ENCODE measurements at places on chromosomes 1 and 21. TPM values are rescaled to one million over a fixed set of nuclear protein-coding genes. Genes with fewer than 3 reads are reported as not detected.

RGS4 gene
- total RNA-seq, result 36.5 TPM

VSIG8 gene
- under 0.01 TPM for total RNA-seq

FCGR1A gene
- total RNA-seq, result not detected

AQP10 gene
- total RNA-seq, result not detected

FALEC gene
- 1.0 TPM for total RNA-seq

- H3K4me1 ChIP-seq, result peaks cover 21% of the 10 kb centered on the region
- peak overlapping the region; percentile 32 for H3K27ac ChIP-seq
- no peaks in the 10 kb centered on the region for H3K27me3 ChIP-seq
Observed at GRCh38 chr1:150976879-150977694, 2.5 kb upstream of the CERS2 start.

DNA sequence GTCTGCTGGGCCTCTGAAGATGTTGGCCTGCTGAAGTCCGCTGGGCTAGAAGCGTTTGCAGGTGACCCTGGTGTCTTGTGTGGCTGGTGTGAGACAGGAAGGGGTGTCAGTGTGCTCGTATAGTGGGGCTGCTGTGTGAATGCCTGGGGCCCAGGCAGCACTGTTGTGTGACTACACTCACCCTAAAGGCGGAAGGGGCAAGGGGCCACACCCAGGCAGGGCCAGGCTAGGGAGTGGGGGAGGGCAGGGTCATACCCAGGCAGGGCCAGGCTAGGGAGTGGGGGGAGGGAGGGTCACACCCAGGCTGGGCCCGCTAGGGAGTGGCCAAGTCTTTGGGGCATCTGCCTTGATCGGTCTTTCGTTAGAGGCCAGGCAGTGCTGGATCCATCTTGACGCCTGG, 25.0 kb downstream of the PDXK start:
- no peaks in the 10 kb centered on the region for H3K4me1 ChIP-seq
- no peak overlapping the region for H3K27ac ChIP-seq
- H3K36me3 ChIP-seq, result peaks cover 16% of the 10 kb centered on the region
- H3K27me3 ChIP-seq, result no peaks in the 10 kb centered on the region

- no peaks in the 10 kb centered on the region for H3K27me3 ChIP-seq
- no peaks in the 10 kb centered on the region for H3K36me3 ChIP-seq
- H3K27ac ChIP-seq, result no peak overlapping the region
- H3K4me3 ChIP-seq, result no peak overlapping the region
- DNase-seq, result no peak
- no peaks in the 10 kb centered on the region for H3K4me1 ChIP-seq
Observed at GRCh38 chr1:98369463-98369862, 292.1 kb upstream of the SNX7 start.

DNA sequence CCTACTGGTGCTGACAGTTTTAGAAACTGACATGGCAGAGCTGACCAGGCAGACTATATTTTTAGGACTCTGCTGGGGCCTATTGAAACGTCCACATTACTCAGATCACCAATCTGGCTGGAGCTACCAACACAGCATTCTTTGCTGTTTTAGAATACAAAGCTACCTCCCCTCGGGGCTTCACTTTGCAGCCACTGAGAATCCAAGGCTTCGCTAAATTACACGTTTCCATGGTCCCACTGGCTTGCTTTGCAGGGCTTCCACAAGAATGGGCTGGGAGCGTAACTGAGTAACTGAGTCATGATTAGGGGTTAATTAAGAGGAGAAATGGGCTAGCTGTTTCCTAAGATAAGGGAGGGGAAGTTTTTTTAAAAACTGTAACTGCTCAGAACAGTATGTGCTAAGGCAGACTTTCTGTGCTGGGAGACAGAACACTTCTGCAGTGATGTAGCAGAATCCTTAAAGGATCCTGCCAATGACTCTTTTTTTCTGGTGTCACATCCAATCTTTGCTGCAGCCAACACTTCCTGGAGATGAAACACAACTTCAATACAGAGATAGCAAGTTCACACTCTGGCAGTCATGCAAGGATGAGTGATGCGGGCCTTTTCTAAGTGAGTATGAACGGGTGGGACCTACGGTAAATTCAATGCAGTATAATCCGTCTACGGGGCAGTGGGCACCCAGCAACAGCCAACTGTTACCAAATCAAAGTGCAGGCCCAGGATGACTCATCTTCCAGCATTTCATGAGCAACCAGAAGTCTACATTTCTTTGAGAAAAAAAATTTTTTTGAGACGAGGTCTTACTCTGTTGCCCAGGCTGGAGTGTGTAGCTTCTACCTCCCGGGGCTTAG, 21.5 kb downstream of the NDUFS5 start:
- H3K4me1 ChIP-seq, result peaks cover 6% of the 10 kb centered on the region
- no peaks in the 10 kb centered on the region for H3K27me3 ChIP-seq
- H3K4me3 ChIP-seq, result no peak overlapping the region
- H3K27ac ChIP-seq, result peak overlapping the region; percentile 63
- peaks cover 3% of the 10 kb centered on the region for H3K36me3 ChIP-seq

DNA sequence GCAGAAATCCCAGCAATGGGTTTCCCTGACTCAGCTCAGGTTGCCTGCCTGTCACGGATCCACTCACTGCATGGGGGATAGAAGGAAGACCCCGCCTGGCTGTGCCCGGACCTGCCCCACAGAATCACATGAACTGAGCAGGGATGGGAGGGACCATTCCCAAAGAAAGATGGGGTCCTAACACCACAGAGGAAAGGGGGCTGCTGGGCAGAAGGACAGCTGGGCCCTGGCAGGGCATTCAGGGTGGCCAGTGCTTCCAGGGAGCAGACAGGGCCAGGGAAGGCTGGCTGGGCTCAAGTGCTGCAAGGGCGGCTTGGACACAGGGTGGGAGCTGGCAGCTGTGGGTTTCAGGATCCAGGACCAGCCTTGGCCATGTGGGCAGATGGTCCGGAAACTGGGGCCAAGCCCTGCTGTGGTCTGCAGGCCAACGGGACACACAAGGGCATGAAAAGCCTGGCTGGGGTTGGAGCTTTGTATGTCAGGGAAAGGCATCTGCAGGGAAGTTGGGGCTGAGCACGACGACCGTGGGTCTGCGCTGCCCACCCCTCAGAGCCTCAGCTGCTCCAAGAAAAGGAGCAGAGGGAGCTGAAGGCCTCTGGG, 723.9 kb downstream of the PTPRU start:
- H3K27me3 ChIP-seq, result no peaks in the 10 kb centered on the region
- DNase-seq, result no peak
- H3K27ac ChIP-seq, result no peak overlapping the region
- H3K4me3 ChIP-seq, result no peak overlapping the region
- no peaks in the 10 kb centered on the region for H3K4me1 ChIP-seq
- no peaks in the 10 kb centered on the region for H3K36me3 ChIP-seq

DNA sequence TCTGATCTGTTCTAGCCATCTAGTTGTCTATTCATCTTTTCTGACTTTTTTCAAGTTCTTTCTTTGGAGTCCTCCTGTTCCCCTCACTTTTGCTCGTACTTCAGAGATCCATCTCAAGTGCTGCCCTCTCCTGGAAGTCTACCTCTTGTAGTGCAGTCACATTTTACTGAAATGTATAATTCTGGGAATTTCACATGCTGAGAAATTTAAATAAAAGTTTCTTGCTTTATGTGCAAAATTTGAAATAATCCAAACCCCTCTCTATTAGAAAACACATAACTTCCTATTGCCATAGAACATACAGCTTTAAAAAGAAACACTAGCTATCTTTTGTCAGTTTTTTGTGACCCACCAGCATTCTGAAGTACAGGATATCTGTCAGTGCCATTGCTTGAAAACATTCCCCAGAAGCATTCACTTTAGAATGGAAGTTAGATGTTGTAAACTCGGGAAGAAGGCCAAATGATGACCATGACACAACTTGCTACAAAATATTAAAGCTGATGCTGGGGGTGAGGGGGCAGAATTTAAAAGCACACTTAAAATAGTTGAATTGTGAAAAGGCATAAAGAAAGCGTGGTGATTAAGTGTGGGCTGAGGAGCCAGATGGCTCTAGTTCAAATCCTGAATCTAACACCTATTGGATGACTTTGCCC, 22.0 kb downstream of the RLF start:
- peak; percentile 38 for DNase-seq
- H3K27ac ChIP-seq, result no peak overlapping the region
- peaks cover 2% of the 10 kb centered on the region for H3K4me1 ChIP-seq
- H3K4me3 ChIP-seq, result no peak overlapping the region
- no peaks in the 10 kb centered on the region for H3K27me3 ChIP-seq

GRCh38 chr1:228217551-228218344, 9.9 kb downstream of the OBSCN start:
- no peak overlapping the region for H3K27ac ChIP-seq
- H3K36me3 ChIP-seq, result no peaks in the 10 kb centered on the region
- H3K27me3 ChIP-seq, result no peaks in the 10 kb centered on the region
- DNase-seq, result no peak
- H3K4me3 ChIP-seq, result no peak overlapping the region
- H3K4me1 ChIP-seq, result no peaks in the 10 kb centered on the region

DNA sequence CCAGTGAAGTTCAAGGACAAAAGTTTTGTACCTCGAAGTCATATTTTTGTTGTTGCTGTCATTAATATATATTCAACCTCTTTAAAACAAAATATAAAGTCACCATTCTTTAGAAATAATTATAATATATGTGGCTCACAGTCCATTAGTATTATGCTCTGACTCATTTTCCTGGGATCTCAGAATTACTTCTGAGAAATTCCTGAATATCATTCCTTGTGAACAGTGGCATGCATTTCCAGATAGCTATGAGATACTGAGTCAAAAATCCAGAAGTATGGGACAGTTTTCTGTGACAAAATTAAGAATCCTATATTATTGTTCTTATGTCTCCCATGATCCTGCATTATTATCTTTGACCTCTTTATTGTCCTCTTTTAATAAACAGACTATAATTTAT, 13.8 kb upstream of the RGS21 start:
- no peaks in the 10 kb centered on the region for H3K4me1 ChIP-seq
- no peak overlapping the region for H3K4me3 ChIP-seq
- no peak overlapping the region for H3K27ac ChIP-seq
- H3K27me3 ChIP-seq, result no peaks in the 10 kb centered on the region
- no peaks in the 10 kb centered on the region for H3K36me3 ChIP-seq
- DNase-seq, result peak; percentile 38

- no peaks in the 10 kb centered on the region for H3K27me3 ChIP-seq
- H3K4me3 ChIP-seq, result no peak overlapping the region
- no peak for DNase-seq
- peaks cover 2% of the 10 kb centered on the region for H3K36me3 ChIP-seq
- no peak overlapping the region for H3K27ac ChIP-seq
Observed at GRCh38 chr21:25999921-26000582, 170.5 kb downstream of the APP start.

GRCh38 chr1:3033790-3034090, 12.5 kb downstream of the ACTRT2 start:
- DNase-seq, result no peak
- no peak overlapping the region for H3K27ac ChIP-seq
- no peaks in the 10 kb centered on the region for H3K4me1 ChIP-seq
- no peak overlapping the region for H3K4me3 ChIP-seq

DNA sequence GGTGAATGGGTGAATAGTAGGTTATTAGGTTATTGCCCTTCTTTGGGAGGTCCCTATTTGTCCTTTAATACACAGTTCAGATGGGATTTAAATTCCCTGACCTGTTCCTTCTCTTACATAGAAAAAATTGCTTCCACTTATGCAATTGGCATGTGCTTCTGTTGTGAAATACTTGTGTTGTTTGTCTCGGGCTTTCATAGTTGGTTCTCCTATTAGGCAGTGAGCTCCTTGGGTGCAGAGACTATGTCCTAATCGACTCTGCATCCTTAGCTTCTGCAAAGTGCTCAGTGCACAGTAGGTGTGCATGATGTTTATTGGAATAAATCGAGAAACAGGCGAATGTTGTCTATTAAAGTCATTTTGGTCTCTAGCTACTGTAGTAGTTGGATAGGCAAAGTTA, 1.3 kb upstream of the PDE4B start:
- no peaks in the 10 kb centered on the region for H3K27me3 ChIP-seq
- no peak overlapping the region for H3K4me3 ChIP-seq
- H3K27ac ChIP-seq, result no peak overlapping the region
- DNase-seq, result peak; percentile 80
- no peaks in the 10 kb centered on the region for H3K36me3 ChIP-seq
- peaks cover 5% of the 10 kb centered on the region for H3K4me1 ChIP-seq

DNA sequence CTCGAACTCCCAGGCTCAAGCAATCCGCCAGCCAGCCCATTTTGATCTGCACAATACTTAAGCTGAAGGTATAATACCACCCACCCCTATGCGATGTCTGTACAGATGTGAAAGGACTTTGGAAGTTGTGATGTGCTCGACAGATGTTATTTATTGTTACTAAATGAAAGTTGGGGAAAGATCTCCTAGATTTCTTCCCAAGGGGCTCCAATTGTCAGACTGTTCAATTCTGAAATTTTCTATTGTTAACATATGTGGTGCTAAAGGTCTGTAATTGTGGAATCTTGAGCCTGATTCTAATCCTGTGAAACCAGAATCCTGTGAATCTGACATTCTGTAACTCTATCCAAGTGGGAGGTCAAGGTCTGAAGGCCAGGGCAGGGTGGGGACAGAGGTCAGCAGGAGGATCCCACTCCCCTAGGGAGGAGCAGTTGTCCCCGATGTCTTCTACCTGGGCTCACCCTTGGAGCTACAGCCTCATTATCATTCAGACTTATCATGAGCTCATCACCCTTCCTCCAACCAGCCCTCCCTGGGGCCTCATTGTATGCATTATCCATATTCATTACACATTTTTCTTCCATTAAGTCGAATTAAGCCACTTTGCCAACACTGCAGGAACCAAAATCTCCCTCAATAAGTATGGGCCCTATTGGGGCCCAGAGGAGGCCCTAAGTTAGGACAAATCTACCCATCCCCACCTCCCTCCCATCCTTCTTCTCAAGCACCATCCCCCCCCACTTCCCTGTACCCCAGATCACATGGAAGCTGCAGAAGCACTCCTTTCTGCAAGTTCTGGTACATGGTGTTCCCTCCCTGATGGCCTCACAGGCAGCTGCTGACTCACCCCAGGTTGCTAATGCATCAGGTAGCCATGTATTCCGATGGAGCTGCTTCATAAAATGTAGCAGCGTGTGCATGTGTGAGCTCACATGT, 32.3 kb downstream of the SHISAL2A start:
- H3K27ac ChIP-seq, result no peak overlapping the region
- H3K36me3 ChIP-seq, result no peaks in the 10 kb centered on the region
- H3K4me1 ChIP-seq, result peaks cover 4% of the 10 kb centered on the region
- no peaks in the 10 kb centered on the region for H3K27me3 ChIP-seq

- H3K27me3 ChIP-seq, result no peaks in the 10 kb centered on the region
- no peak overlapping the region for H3K4me3 ChIP-seq
- no peak for DNase-seq
- H3K4me1 ChIP-seq, result no peaks in the 10 kb centered on the region
Observed at GRCh38 chr1:89590341-89591080, 42.4 kb upstream of the LRRC8C start.

DNA sequence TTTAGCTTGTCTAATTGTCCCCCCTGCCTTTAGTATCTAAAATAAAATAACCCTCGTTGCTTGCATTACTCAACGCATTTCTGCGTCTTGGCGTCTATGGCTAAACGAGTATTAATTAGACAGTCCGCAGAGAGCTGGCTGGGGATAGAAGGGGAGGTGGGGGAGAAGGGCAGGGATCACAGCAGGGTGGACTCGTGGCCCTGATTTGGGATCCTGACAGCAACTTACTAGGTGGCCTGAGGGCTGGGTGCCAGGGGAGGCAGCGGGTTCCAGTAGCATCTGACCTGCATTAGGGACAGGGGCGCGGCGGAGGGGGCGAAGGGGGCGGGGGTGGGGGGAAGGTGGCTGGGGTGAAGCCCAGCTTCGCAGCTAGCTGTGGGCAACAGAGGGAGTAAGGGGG, 1.1 kb upstream of the BACE2 start:
- no peak for DNase-seq
- no peaks in the 10 kb centered on the region for H3K27me3 ChIP-seq
- H3K4me3 ChIP-seq, result no peak overlapping the region
- no peak overlapping the region for H3K27ac ChIP-seq

- peaks cover 10% of the 10 kb centered on the region for H3K4me1 ChIP-seq
- no peaks in the 10 kb centered on the region for H3K27me3 ChIP-seq
- no peak overlapping the region for H3K27ac ChIP-seq
Observed at GRCh38 chr1:70043804-70044203, 161.6 kb downstream of the LRRC40 start.
